ENCODE measurements at places on chromosomes 4 and X.

DNA sequence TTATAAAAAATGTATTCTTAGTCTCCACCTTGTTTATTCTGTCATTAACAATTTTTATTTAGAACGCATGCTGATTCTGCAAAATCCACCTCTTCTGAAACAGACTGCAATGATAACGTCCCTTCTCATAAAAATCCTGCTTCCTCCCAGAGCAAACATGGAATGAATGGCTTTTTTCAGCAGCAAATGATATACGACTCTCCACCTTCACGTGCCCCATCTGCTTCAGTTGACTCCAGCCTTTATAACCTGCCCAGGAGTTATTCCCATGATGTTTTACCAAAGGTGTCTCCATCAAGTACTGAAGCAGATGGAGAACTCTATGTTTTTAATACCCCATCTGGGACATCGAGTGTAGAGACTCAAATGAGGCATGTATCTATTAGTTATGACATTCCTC lies 75.6 kb upstream of the SMARCA5 start:
- DNase-seq = no peak

GRCh38 chr4:76989391-76990061 lies 40.0 kb downstream of the SEPTIN11 start:
- peak; percentile 24 for DNase-seq

GRCh38 chr4:122716825-122717448 lies 15.6 kb upstream of the BBS12 start:
- DNase-seq = peak; percentile 63

- DNase-seq = no peak
Measured at GRCh38 chr4:148435654-148436406, 6.4 kb downstream of the NR3C2 start.

- DNase-seq = no peak
Measured at GRCh38 chr4:177117256-177117655, 192.4 kb upstream of the NEIL3 start.

GRCh38 chr4:99855678-99856077 lies 38.5 kb downstream of the LAMTOR3 start:
- no peak for DNase-seq

DNA sequence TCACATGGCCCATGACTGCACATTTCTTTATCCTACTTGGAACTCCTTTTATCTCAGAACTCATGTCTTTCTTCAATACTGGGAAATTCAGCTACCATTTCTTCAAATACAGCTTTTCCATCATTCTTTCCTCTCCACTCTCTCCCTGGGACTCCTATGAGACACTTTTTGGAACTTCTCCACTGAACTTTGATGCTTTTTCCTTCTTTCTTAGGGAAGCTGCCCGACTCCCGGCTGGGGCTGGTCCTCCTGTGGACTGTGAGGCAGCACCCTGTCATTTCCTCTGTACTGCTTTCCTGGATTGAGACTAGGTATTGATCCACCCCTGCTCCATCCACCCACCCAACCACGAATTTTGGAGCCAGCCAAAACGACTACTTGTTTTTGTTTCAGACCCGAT lies 40.0 kb downstream of the ZFYVE28 start:
- DNase-seq = no peak

DNA sequence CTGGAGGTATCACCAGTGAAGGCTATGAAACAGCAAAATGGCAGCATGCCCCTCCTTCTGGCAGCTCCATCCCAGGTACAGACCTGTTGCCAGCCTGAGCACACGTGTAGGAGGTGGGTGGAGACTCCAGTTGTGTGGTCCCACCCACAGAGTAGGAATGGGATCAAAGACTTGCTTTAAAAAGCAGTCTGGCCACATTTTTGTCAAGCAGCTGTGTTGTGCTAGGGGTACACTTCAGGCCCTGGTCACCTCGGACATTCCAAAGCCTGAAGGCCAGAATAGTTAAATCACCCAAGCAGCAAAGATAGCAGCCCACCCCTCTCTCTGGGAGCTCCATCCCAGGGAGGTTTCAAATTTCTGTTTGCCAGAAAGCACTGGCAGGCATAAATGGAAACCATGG lies 20.3 kb upstream of the AMBN start:
- DNase-seq = no peak

DNA sequence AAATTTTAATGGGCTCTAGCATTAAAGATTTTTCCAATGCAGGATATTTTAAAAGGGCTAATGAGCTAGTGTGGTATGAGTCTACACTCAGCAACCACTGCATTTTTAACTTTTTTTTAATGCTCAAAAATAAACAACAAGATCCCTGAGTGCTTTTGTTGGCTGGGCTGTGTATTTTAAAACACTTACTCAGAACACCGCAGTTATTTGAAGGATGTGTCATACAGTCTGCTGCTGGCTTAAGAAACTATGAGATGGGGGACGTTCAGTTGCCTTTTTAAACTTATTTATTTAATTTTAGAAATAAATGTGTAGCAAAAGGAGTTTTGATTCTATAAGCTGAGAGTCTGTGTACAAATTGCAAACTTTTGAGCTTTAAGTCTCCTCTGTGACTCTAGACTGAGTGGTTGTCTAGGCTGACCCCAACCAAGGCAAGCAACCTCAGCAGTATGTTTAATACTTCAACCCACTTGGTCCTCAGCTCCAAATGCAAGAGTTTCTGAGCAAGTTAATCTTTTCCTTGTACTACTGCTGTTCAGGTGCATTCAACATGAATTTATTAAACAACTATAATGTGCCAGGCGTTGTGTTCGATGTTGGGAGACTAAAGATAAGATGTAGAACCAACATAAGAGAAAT lies 278.6 kb upstream of the DIPK2B start:
- no peak for DNase-seq

GRCh38 chr4:76626686-76627465 lies 191.8 kb downstream of the SHROOM3 start:
- DNase-seq = no peak

DNA sequence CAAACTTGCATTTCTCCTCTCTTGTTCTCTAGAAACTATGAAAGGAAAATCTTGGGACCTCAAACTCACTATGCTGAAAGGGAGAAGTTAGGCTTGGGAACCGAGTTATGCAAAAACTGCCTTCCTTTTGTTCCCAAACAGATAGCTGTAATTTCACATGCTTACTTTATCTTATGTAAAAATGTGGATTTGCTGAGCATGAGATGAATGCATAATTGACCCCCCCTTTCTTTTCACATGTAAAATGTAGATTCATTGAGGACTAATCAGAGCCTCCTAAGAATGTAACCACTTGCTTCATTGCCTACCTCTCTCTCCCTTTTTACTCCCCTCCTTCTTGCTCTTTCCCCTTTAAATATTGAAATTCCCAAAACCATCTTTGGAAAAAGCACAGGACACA lies 18.0 kb downstream of the TBC1D9 start:
- no peak for DNase-seq

GRCh38 chr4:39505581-39505980 lies 21.7 kb downstream of the UGDH start:
- no peak for DNase-seq

Data from activated T-cell treated with anti-CD3 and anti-CD28 coated beads for 48 hours (primary cell).